ENCODE measurements at places on chromosomes 1 and 21. TPM values are rescaled to one million over a fixed set of nuclear protein-coding genes. Genes with fewer than 3 reads are reported as not detected.
A peak's percentile ranks its signal among the peaks of the same experiment; 100 is the strongest.

GRCh38 chr1:213268221-213268620 lies 217.2 kb downstream of the RPS6KC1 start:
- DNase-seq = peak; percentile 13

- DNase-seq = no peak
These were observed 7.1 kb downstream of the PGLYRP3 start for GRCh38 chr1:153305682-153306081.

DNA sequence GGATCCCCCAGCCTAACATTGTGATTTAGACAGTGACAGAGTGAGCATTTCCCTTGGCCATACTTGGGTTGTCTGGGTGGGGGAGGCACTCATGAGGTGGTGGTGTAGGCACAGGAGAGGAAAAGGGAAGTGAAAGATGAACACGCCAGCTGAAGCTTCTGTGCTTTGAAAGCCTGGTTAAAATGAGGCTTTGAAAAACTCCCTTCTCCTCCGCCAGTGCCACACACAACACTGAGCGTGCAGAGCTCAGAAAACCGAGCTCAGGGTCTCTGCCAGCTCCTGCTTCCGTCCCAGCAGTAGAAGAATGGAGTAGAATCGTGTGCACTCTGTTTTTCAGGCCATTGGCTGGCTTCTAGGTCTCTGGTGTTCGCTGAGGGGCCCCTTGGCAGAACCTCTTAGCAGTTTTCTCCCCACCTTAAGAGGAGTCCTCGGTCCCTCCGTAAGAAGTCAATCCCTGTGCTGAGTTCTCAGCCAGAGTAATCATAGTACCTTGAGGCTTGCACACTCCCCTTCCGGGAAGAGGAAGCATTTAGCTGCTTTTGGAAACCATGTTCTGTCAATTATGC lies 12.9 kb downstream of the PLEKHM2 start:
- DNase-seq = no peak

GRCh38 chr1:30977105-30977504 lies 68.5 kb upstream of the SDC3 start:
- DNase-seq = peak; percentile 73

GRCh38 chr1:82598812-82599211 lies 798.1 kb downstream of the ADGRL2 start:
- DNase-seq = no peak

DNA sequence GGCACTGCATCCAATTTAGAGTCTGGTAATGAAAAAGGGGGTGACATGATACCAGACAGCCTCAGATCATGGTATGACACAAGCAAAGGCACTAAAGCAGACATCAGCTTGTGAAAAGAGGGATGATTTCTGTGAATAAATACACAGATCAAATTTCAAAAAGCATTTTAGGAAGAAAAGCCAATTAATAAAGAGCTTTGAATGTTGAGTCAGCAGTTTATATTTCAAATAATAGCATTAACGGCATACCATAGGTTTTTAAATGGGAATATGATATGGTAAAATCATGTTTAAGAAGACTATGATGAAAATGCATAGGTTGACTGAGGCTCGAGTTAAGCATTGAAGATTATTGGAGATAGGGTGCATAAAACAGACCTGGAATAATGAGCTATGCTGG lies 13.5 kb downstream of the KCNT2 start:
- no peak for DNase-seq

Gene TBX15
- 0.24 TPM for total RNA-seq

Gene ATP1B1
- total RNA-seq = 16.7 TPM

Gene SLC16A1
- 99.0 TPM for total RNA-seq

- no peak for DNase-seq
These were observed 537.6 kb downstream of the MATN1 start for GRCh38 chr1:30185809-30186208.

DNA sequence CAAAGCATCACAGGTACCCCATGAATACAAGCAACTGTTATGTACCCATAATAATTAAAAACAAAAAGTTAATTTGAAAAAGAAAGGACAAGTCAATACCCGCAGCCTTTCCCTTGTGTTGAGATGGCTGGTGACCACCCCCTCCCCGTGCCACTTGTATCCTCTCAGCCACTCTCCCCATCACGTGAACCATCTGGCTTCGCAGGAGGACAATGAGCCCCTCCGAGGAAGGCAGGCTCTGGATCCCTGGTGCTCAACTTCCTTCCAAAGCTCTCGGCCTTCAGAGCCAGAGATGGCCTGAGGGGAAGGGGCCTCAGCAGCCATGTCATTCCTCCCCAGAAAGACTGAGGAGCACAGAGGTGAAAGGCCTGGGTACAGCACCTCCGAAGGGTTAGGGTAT lies 120.4 kb upstream of the RAB4A start:
- DNase-seq = no peak

- DNase-seq = no peak
These were observed 277.3 kb downstream of the KAZN start for GRCh38 chr1:14875524-14876509.

- peak; percentile 11 for DNase-seq
These were observed 36.3 kb upstream of the ERG start for GRCh38 chr21:38534591-38534990.

Gene ZYG11B
- 27.5 TPM for total RNA-seq

Gene CR1L
- not detected for total RNA-seq

Gene NPL
- 2.6 TPM for total RNA-seq

GRCh38 chr1:51439895-51440294 lies 79.2 kb downstream of the EPS15 start:
- DNase-seq = no peak

DNA sequence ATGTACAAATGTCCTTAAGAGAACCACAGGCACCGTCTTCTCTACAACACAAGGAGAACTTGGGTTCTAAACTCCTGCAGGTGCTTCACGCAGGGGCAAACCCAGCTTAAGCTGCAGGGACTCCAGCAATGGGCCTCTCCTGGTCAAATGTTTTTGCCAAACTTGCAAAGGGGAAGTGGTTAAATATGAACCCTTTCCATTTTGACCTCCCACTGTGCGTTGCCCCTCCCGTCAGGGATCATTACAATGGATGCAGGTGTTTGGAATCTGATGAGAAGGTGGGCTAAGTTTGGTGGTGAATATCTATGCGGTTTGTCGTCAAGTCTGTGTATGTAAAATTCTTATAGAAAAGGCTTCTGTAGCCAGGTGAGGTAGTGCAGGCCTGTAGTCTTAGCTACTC lies 29.1 kb upstream of the SLC25A33 start:
- DNase-seq = no peak

DNA sequence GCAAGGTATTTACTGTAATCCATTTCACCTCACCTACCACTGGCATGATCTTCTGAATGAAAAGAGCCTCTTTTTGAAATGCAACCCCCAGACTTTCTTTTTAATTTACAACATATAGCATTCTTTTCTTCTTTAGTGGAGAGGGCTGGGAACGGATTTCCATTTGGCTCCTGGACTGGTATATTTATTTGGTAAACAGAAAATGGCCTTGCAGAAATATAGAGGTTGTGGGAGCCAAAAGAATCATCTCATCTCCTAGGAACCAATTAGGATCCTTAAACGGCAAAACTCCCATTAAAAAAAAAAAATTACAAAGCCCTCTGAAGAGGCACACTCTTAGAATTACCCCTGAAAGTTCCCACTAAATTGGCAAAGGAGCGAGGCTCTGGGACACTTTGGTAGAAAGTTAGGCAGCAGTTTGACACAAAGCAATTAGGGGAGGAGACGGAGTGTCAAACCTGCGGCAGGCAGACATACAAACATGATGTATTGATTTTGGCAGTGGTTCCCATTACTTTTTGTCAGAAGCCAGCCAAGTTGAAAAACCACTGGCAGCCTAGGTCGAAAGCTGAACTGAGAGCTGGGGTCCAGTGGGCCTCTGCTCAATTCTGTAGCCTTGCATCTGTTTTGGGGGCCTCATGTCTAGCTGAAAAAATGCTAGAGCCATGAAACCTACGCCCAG lies 135.1 kb upstream of the MAGI3 start:
- DNase-seq = no peak

GRCh38 chr1:225467193-225468020 lies 39.6 kb upstream of the LBR start:
- no peak for DNase-seq

GRCh38 chr1:174837386-174837785 lies 162.4 kb upstream of the CACYBP start:
- no peak for DNase-seq

Gene CELA2B
- total RNA-seq = not detected

GRCh38 chr1:30382496-30382895 lies 340.9 kb downstream of the MATN1 start:
- no peak for DNase-seq
